Inflammatory macrophage treated with lipopolysaccharide for 4 hours (primary cell): ENCODE measurements at places on chromosomes 3 and 15.

DNA sequence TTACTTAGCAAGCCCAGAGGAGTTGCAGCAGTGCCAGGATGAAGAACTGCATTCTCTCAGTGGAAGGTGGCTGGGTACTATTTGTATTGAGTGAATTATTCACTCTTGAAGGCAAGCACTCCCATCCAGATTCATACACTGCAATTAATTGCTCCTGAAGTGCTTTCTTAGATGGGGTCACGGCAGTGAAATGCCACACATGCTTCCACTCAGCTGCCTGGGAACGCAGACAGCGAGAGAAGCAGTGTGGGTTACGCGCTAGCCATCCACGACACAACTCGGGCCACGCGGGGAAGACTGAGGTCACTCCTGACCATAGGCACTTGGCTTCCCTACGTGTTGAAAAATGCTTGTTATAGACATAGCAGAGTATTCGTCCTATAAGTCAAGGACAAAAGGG is 30.8 kb upstream of the LMCD1 start:
- no peak for DNase-seq

- DNase-seq = no peak
Measured at GRCh38 chr3:79009861-79010260, 757.9 kb downstream of the ROBO1 start.

DNA sequence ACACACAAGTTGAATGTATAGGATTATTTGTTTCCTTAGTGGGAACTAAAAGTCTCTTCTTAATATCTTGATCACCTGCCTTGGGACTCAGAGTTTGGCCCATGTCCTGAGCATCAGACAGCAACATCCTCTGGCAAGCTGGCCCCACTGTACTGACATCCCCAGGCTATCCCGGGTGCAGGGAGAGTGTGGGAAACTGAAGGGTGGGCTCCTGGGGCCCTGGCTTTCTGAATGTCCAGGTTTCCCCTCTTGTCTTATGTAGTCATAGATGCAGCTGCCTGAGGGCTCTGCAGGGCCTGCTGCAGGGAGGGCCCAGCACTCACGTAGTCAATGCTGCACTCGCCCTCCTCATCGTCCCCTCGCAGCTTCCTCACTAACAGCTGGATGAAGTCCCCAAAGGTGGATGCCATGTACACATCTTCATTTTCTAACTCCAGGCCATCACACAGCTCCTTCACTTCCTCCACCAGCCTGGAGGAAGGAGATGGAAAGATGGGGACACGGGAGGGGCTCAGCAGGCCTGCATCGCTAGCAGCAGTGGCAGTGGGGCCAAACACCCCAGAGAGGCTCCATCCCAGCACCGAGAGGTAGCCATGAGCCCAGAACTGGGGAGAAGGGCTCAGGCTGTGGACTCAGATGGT is 42.8 kb downstream of the ALDH1L1 start:
- DNase-seq = no peak

DNA sequence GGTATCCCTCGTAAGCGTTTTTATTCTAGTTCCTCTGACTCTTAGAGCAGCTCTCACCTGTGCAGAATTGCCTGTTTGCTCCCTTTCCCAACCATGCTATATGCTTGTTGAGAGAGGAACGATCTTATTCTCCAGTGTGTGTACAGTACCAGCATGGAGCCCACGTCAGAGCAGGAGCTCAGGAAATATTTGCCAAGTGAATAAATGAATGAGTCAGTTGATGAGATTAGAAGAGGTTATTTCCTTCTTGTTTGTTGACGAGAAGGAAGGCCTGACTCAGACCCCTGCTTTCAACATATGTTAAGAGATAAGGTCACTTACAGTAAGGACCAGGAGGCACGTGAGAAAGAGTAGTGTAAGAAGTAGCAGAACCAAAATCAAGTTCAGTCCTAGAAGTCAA is 106.3 kb upstream of the ABHD17C start:
- DNase-seq = no peak

GRCh38 chr3:37545479-37545878 is 316.2 kb upstream of the CTDSPL start:
- DNase-seq = no peak
